ENCODE measurements at places on chromosomes 5 and 9.
A peak's percentile ranks its signal among the peaks of the same experiment; 100 is the strongest.

GRCh38 chr9:132995879-132996278 lies 17.4 kb downstream of the GFI1B start:
- no peak for DNase-seq

DNA sequence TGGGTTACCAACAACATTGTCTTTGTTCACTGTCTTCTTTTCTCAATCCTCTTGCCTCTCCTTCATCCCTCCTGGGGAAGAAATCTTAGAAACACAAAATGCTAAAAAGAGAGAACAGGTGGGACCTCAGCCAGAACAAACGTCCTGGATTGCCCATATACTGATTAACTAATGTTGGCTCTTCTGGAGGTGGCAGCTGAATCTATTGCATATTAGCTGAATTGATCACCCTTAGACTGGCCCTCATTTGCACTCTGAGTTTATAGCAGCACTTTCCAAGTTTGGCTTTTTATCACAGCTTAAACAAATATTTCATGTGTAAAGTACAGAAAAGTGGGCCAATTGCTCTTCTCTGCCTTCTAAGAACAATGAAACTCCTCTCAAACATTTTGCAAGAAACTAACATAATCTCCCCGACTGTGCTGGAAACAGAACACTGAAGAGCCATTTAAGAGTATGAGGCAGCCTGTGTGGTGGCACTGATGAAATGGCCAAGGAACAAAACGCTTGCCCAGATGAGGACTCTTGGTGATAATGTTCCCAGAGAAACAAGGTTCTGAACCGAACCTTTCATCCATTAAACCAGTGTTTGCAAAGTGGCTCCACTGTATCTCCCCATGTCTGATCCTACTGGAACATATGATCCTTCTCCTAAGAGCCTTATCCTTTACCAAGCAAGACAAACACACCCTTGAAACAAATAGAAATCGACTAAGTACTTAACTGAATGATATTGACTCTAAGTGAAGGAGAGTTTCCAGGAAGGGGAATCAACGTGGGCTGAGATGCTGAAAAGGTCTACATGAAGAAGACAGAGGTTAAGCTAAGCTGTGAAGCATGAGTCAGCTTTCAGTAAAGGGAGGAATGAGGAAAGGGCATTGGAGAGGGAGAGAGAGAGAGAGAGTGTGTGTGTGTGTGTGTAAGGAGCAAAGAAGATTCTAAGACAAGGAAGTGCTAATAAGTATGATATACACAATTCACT lies 83.2 kb upstream of the LIFR start:
- no peak for DNase-seq

GRCh38 chr5:73387601-73388305 lies 60.8 kb downstream of the FOXD1 start:
- DNase-seq, result peak; percentile 39

DNA sequence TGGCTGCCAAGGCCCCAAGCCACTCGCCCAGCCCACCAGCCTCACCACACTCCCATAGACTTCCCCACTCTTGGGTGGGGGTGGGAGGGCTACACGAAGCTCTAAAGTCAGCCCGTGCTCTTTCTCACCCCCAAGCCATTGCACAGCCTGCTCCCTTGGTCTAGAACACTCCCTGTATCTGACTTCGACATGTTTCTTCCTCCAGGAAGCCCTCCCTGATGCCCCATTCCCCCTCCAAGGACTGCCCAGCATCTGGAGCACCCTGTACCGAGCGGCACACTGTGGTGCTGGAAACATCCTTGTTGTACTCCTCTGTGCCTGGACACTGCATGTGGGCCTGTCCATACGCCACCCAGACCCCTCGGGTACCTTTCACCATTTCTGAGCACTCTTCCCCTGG lies 49.4 kb upstream of the KCNMB1 start:
- no peak for DNase-seq

DNA sequence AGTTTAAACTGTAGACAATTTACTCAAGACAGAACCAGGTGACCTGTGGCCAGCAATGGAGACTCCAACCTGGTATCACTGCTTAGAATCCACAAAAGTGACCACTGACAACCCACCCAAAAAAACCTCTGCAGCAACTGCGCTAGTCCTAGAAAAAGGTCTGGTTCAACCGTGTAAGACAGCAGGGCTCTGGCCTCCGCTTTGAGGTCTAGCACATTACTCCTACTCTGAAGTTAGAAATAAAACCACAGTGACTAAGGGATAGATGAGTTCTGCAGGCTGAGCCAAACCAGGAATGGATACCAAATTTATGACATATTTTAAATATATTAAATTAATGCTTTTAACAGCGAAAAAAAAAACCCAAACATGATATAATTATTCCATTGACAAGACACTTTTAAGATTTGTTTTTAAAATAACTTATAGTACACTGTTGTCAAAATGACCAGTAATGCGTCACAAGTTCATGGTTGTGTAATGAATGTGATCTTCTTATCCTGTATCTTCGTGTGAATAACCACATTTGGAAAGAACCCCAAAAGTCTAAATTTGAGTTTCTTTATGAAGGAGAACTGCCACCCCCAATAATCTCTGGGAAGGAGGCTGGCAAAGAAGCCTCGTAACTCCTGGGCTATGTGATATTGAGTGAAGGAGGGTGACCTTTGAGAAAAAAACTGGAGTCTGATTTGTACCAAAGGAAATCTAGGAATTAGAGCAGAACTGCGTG lies 101.9 kb upstream of the SLC44A1 start:
- DNase-seq, result no peak

DNA sequence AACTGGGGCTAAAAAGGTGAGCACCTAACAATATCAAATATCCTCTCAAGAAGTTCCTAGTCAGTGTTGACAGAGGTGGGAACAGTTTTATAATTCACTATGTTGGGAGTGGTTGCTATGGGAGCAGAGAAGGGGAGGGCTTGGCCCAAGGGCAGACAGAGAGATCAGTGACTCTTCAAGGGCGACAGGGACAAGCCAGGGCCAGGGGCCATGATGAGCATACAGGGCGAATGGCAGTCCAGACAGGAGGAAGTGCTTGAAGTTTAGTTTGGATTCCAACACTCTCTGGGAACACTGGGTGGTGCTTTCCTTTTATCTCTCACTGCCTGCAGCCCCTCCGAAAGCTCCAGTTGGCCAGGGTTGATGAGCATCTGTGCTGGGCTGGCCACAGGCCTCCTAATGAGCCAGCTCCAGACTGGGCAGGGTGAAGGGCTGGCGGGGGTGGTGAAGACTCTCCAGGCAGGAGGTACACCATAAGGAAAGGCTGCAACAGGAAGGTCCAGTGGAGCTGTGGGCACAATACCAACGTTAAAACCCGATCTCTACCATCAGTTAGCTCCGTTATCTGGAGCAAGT lies 111.3 kb downstream of the TMEM174 start:
- no peak for DNase-seq

- no peak for DNase-seq
These were observed 9.9 kb downstream of the C9orf40 start for GRCh38 chr9:74942801-74943200.

GRCh38 chr9:69535911-69536310 lies 136.3 kb downstream of the APBA1 start:
- no peak for DNase-seq

DNA sequence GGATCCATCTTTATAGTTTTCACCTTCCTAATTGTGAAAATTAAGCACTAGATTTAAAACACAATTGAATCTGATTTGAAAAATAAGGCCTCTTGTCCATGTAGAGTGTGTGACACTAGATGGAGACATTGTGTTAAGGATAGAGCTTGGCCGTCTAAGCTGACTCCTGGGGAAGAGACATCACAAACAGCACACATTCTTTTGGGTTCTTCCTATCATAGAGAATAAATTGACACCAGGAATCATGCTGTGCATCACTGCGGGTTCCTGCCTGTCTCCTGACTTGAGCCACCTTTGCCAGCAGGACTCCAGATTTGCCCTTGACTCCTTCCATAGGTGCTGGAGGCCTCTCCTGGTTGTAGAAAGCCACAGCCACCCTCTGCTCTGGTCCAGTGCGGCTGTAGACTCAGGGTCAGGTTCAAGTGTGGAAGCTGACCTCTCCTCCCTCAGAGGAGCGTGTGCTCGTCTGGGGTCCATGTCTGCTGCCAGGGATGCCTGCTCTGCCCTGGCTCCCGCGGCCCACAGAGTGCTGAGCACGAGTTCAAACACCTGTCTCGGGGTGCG lies 11.2 kb downstream of the ROPN1L start:
- DNase-seq, result no peak

DNA sequence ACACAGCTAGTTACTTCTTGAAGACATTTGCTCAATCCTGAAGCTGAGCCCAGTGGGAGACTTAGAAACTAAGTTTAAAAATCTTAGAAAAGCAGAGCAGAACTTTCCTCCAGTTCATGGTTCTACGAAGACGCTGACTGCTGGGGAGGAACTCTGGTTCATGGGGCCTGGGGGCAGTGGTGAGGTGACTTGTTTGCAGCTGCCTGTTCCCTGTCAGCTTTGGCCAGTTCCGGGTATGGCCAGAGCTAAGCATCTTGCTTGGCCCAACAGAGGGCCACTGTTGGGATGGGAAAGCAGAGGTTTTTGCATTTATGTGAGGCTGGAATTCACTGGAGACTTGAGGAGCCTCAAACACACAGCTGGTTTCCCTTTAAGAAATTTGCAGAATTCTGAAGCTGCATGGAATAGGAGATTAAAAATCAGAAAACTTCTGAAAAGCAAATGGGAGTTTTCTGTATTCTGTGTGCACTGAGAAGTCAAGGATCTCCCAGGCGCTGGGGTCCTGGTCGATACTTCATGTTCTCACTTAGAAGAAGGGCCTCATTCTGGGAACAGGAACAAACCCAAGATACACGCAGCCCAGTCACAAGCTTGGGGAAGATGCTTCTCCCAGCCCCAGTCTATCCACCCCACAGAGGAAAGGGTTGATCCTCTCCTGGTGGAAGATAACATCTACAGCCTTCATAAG lies 10.6 kb upstream of the HMHB1 start:
- DNase-seq, result no peak

- DNase-seq, result no peak
These were observed 178.7 kb downstream of the PPP2R2B start for GRCh38 chr5:146699664-146700418.

- DNase-seq, result no peak
These were observed 10.3 kb upstream of the CCIN start for GRCh38 chr9:36158917-36159316.

GRCh38 chr9:127999461-127999860 lies 18.7 kb upstream of the EEIG1 start:
- DNase-seq, result no peak

DNA sequence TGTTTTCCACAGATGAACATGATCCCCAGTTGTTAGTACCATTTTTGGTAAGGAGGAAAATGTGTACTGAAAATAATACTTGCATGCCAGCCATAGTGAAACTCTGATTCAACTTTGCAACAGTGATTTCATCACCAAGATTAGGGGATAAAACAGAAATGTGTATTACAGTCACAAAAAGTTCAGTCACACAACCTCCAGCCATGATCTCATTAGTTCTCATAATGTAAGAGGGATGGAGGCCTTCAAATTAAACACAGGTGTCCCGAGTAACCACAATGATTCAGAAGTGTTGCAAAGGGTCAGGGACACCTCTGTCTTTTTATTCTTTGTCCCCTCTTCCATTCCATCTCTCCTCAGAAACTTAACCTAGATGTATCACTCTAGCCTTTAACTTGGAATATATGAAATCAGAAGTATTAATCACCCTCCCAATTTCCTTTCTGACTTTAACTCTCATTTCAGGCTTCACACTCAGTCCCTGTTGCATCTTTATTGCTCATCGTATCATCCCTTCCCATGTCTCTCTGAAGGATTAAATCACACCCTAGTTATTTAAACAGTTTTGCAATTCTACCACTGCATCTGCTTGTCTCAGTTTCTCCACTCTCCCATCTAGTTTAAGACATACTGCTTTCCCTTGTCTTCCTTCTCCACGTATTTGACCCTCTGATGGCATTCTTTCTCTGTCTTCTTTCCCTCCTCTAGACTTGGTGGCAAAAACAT lies 291.2 kb downstream of the ADAMTS6 start:
- DNase-seq, result no peak

DNA sequence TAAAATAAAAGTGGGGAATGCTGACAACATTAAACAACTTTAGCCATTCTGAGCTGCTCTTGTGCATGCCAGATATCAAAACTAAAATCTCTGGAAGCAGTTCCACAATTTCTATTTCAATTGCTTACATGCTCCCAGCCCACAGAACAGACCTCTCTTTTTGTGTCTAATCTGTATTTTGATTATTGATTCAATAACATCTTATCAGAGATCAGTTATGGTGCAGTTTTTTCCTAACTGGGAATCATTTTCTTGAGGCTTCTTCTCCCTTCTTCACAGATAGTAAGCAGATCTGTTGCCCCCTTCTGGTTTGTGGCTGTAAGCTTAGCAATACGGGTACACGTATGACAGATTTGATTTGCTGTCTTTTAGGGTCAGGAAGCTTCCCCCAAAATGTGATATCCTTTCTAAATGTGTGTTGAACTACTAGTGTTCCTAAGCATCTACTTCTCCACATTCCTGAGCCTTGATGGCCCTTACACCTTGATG lies 39.4 kb downstream of the MRPS27 start:
- no peak for DNase-seq

DNA sequence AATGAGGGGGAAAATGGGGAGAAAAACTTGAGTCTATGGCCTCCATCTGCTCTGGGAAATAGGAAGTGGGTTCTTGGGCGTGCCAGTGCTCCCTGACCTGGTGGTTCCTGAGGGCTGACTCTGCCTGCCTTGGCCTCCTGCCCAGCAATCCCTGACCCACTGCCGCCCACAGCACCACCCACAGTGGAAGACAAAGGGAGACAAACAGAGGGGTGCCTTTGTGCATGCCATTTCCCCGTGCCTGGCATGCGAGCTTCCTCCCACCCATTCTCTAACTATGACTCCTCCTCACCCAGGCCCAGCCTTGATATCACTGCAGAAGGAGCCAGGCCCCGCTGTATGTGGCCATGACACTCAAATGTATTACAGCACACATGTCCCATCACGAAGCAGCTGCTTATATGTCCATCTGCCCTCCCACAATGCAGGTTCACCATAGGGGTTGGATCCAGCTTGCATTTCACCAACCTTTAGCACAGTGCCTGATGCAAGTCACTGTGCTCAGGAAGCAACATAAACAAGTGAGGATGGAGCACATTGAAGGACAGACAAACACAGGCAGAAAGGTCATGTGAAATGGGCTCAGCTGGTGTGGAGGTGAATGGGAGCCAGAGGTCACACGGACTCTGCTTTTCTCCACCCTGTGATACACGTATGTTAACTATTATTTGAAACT lies 84.4 kb downstream of the ADRB2 start:
- DNase-seq, result no peak

DNA sequence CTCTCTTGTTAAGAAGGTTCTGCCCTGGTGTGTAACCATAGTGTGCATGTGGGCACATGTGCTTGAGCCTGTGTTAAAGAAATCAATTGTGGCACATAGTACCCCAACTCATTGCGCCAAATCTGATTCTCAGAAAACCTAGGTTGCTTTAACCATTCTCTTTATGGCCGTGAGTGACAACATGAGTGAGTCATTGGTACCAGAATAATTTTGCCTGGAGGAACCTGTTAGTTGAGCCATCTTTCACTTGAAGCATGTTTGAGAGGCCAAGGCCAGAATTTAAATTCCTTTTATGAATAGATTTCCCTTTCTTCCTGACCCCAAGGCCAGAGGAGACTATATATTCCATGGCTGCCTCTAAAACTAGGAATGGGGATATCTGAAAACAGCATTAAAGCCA lies 35.2 kb upstream of the SLC36A2 start:
- no peak for DNase-seq

- DNase-seq, result no peak
These were observed 3.0 kb downstream of the STC2 start for GRCh38 chr5:173325091-173325698.

GRCh38 chr9:1469996-1470395 lies 419.8 kb downstream of the DMRT2 start:
- DNase-seq, result no peak
